Kidney epithelial cell (primary cell): ENCODE measurements at places on chromosomes 13 and 19.

DNA sequence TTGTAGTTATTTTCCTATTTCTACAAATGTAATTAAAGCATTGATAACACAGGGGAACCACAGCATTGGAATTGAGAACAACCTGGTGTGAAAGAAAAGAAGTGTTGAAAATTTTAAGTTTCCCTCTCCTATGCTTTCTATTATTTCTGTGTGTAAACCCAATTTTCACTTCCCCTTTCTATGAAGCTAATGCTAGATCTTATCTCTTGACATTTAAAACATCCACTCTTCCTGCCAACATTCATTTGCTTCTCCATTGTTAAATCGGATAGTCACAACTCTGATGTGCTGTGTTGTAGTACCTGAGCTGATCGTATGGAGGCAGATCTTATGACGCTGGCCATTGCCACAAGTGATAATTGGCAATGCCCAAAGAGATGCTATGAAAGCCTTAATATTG lies 203.0 kb downstream of the ITGBL1 start:
- DNase-seq: no peak

DNA sequence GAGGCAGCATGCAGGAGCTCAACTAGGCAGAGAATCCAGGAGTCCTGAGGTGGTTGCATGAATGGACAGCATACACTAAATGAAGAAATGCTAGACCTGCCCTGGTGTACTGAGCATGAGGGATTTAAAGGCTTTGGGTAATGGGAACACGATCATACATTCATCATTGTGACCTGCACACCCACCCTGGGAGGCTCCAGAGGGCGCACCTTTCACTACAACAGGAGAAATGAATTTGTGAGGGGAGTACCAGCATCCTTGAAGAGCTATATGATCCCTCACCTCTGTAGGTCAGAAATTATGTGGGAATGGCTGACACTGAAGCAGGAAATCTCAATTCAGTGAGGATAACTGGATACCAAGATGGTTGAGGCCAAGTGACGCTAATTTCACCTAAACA lies 8.9 kb downstream of the KLK2 start:
- DNase-seq: no peak

DNA sequence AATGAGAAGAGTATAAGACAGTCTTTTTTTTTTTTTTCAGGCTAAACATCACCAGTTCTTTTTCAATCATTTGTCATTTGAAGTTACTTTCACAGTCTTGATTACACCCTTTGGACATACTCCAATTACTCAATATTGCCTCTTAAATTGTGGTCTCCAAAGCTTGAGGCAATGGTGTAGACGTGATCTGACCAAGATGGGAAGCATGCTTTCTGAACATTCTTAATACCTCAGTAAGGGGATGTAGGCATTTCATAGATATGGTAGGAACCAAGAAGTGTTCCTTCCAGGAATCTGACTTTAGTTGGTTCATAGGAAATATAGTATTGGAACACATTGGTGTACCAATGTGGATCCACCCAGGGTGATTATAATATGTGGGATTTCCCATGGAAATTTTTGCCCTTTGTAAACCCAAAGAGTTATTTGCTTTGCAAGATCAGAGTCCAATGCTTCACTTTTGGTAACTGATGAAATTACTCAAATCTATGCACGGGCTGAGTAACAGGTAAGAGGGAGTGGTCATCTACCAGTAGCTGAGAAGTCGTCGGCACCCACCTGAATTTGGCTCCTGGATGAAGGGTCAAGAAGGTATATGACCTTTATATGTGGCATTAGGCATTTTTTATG lies 62.2 kb downstream of the ERCC5 start:
- no peak for DNase-seq

DNA sequence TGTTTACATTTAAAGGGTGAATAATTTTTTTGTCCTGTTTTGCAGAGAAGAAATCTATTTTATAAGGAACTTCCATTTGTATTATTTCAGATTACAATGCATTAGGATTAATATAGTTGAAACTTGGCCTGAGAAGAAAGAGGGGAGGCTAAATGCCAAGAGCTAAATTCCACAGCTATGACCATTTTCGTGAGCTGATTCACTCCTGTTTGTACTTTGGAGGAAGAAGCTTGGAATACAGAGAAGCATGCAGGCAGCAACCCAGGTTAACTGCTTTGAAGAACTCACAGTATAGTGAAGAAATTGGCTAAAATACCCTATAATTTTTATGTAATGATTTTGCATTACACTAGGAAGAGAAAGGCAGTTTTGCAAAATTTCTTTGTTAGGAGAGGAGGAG lies 309.4 kb upstream of the KLF12 start:
- DNase-seq: peak; percentile 38

- no peak for DNase-seq
Observed at GRCh38 chr19:46978171-46978869, 41.3 kb upstream of the NPAS1 start.

GRCh38 chr13:40434516-40435397 lies 231.7 kb downstream of the FOXO1 start:
- no peak for DNase-seq

DNA sequence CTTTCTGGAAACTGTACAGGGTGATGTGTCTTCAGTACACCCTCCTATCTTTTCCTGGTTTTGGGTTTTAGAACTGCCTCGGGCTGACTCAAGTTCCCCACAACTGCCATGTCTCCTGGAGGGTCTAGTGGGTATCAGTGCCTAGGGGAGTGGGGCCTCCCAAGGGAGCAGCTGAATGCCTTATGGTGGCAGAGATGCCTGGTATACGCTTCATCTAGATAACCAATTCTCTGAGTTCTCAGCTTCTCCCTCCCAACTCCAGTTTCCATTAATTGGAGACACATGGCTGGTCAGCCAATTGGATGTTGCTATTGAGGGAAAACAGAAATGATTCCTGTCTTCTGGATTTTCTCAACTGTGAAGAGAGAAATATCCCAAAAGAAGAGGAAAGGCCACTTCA lies 12.8 kb downstream of the ZNF439 start:
- no peak for DNase-seq

- no peak for DNase-seq
Observed at GRCh38 chr19:45385392-45386221, 15.2 kb upstream of the ERCC2 start.

DNA sequence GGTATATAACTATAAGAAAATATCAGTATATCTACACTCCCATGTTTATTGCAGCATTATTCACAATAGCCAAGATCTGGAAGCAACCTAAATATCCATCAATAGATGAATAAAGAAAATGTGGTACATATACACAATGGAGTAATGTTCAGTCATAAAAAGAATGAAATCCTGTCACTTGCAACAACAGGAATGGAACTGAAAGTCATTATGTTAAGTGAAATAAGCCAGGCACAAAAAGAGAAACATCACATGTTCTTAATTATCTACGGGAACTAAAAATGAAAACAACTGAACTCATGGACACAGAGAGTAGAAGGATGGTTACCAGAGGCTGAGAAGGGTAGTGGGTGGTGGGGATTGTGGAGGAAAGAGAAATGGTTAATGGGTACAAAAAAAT lies 665.2 kb downstream of the TBC1D4 start:
- DNase-seq: no peak

DNA sequence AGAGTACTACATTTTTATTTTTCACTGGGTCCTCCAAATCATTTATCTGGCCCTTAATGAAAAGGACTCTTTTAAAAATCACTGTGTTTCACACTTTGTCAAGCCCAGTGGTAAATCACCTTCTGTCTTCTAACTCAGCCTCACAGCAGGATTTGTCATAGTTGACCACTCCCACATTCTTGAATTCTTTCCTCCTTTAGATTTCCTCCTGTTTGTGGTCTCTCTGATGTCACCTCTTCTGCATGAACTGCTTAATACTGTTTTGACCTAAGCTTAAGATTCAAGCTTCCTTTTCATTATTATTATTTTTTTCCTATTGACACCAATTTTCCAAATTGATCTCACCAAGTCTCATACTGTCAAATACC lies 899.8 kb upstream of the MIR17HG start:
- DNase-seq: peak; percentile 73

DNA sequence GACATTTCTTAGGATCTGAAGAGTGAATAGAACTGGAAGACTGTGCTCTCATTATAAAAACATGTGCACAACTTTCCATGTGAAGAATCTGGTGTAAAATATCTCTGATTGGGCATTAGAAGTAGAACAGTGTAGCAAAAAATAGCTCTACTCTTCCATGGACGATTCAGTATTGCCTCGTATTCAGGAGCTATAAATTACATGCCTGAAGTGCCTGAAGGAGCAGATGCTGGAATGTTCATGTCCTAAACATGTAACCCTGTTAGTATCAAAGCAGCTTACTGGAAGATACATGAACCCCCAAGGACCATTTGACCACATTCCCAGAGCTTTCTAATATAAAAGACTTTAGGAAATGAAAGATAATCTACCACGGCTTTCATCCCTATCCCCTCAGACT lies 528.9 kb downstream of the DACH1 start:
- DNase-seq: no peak

- no peak for DNase-seq
Observed at GRCh38 chr19:18480006-18480691, 41.7 kb downstream of the ELL start.

DNA sequence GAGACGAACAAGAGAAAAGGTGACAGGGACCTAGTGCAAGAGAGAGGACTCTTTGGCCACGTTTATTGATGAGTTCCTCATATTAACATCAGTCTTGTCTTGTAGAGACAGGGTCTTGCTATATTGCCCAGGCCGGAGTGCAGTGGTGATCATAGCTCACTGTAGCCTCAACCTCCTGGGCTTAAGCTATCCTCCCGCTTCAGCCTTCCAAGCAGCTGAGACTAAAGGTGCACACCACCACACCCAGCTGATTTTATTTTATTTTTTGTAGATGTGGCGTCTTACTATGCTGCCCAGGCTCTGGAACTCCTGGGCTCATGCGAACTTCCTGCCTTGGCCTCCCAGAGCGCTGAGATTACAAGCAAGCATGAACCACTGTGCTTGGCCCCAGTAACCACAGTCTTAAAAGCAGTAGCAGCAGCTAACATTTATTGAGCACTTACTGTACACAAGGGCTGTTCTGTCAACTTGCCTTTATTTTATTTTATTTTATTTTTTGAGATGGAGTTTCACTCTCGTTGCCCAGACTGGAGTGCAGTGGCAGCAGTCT lies 1.1 kb upstream of the SH2D3A start:
- DNase-seq: no peak

GRCh38 chr19:43634872-43635560 lies 4.6 kb downstream of the CADM4 start:
- DNase-seq: no peak

DNA sequence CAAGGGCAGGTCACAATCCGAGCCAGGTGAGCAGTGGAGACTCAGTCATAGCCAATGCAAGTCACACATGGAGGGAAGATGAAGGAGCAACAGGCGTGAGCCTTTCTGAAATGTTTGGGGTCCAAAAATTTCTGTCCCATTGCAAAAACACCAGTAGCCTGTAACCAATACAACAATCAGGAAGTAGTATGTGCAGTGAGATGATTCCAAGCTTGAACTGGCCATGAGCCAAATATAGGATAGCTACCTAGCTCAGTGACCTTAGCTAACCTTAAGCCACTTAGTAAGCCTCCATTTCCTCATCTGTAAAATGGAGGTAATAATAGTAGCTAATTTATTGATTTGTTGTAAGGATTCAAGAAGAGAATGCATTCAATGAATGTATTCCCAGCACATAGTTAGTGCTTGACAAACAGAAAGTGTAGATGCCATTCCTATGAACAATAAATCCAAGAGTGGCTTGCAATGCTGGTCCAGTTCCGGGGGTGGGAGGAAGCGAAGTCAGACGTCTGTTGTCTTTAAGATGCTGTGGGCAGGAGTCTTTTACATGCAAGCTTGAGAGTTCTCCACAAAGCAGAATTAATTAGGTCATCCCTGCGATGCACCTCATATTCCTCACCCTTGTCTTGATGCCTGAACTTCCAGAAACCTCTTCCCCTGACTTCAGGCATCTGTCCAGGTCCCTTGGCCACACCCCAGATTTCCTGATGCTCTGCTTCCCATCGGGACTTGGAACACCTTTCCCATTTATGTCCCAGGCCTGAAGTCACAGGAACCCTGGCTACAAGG lies 195.7 kb upstream of the UBL3 start:
- DNase-seq: no peak
